NCI-H1105 treated with DMSO at 0.1 percent for 48 hours (cell line): ENCODE measurements at places on chromosomes 3 and 15.

DNA sequence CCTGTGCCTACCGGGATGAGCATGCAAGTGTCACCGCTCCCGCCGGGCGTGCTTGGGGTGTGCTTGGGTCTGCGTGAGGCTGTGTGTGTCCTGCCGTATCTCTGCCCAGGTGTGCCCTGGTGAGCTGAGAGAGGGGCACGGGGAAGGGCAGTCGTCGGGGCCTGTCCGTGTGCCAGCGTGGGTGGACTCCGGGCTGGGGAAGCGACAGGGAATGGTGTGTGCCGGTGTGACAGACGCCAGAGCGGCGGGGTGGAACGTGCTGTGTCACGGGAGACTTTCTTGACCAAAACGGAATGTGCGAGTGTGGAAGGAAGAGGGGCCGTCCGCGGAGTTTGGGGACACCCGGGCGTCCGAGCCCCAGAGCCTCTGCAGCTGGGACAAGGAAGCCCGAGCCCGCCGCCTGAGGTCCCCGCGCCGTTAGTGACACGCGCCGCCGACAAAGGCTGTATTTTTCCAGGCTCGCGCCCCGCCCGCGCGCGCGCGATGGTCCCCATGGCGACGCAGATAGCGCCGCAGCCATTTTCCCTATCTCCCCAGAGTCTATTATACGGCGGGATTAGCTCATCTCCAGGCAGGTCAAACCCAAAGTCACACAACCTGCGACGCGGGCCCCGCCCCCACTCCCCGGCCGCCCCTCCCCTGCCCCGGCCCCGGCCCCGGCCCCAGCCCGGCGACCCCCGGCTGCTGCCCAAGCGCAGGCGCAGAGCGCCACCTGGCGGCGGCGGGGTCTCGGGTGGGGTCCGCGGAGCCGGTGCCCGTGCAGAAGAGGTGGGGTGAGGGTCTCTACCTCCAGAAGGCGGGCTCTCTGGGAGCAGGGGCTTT lies 4.5 kb upstream of the GATA2 start:
- DNase-seq = peak; percentile 91

DNA sequence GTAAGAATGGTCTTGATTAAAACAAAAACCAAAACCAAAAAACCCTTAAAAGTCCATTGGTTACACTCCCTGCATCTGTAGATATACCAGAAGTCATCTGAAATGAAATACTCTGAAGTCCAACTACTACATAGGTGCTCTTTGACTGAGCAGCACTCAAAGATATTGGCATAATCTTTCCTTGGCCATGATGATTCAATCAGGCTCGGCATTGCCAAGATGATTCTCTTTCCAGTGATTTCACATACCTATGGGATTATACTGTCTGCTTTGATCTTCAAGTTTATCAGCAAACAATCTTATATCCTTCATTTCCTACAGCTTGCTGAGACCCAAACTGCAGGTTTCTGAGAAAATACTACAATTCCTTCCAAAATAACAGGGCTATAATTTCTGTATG lies 35.9 kb upstream of the DIPK2A start:
- no peak for DNase-seq

DNA sequence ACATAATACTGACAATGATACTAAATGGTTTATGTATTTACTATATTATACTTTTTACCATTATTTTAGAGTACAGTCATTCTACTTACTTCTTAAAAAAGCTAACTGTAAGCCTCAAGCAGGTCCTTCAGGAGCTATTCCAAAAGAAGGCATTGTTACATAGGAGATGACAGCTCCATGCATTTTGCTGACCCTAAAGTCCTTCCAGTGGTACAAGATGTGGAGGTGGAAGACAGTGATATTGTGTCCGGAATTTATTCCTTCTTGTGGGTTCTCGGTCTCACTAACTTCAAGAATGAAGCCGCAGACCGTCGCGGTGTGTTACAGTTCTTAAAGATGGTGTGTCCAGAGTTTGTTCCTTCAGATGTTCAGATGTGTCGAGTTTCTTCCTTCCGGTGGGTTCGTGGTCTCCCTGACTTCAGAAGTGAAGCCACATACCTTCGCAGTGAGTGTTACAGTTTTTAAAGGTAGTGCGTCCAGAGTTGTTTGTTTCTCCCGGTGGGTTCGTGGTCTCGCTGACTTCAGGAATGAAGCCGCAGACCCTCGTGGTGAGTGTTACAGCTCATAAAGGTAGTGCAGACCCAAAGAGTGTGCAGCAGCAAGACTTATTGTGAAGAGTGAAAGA lies 20.9 kb downstream of the AVEN start:
- no peak for DNase-seq

GRCh38 chr15:68289621-68290352 lies 12.2 kb downstream of the FEM1B start:
- no peak for DNase-seq

GRCh38 chr3:143045639-143046038 lies 44.3 kb downstream of the U2SURP start:
- no peak for DNase-seq
